ENCODE measurements at places on chromosomes 12 and 14.

DNA sequence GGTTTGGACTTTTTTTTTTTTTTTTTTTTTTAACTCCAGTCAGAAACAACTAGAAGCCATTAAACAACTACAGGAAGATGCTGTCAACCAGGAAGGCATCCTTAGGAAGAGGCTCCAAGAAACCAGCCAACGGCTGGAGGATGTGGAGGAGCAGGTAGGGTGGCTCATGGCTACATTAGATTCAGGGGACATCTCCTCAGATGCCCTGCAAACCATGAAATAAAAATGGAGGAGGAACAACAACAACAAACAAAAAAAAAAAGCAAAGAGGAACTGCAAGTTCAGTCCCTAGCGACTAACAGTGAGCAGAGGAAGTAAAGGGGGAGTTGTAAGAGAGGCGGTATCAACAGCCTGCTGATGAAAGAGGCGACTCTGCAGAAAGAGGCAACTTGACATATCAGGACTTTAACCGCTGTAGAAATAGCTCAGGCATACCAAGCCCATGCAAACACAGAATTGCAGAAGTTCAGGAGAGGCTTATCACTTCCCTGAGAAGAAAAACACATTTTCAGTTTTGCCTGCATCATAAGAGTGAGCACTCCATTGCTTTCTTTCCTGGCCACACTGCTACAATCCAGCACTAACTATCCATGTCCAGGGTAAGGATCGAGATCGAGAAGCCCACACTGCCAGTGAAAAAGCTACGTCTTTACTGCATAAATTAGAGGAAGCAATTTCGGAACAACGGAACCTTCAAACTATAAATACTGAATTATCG lies 103.5 kb upstream of the BCAT1 start:
- DNase-seq = peak; percentile 41

- DNase-seq = no peak
Observed at GRCh38 chr12:75699728-75700496, 188.5 kb upstream of the KRR1 start.

DNA sequence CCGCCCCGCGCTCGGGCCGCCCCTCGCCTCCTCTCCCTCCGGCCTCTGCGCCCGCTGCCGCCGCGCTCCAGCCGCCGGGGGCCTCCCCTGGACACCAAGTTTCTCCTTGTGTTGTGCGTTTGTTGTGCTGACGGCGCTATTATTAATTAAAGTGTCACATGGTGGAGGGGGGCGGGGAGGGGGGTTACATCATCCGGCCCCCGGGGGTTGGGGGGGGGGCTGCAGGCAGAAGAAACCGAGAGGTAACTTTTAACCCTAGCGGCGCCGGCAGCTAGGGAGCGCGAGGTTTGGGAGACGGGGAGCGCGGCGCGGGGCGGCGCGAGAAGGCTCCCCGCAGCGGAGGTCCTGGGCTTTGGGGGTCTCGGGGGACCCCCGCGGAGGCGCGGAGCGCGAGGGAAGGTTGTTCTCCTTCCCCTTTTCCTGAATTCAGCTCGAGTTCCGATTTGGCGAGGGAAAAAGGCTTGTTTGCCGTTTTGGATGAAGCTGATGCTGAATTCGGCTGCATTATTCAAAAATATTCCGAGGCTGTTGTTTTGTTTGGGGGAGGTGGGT lies at the start of gene HRK:
Gene HRK (minus strand): TSS at position 117 of the 552 bp plus-strand sequence. CDS start 134 bp downstream, outside the sequence.
- no peak for DNase-seq

- DNase-seq = no peak
Observed at GRCh38 chr14:65704850-65705249, 292.3 kb downstream of the FUT8 start.

DNA sequence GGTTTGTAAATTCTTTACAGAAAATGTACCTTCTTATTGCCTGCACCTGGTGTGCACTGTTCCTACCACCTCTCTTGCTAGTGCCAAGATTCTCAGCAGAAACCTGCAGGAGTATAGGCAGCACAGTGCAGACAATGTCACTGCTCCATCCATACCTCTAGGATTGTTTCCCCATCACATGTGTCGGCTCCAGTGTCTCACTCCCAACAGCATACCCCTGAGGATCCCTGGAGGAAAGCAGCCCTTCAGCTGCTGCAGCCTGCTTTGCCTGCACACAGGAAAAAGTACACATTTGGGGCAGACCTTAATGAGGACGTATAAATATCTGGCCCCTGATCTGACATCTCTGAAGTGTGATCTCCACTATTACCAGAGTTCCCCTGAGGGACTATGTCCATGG lies 235.5 kb downstream of the MDGA2 start:
- DNase-seq = no peak

- no peak for DNase-seq
Observed at GRCh38 chr12:131499160-131499863, 211.6 kb upstream of the SFSWAP start.

- DNase-seq = no peak
Observed at GRCh38 chr14:24813819-24814259, 179.8 kb upstream of the GZMB start.

GRCh38 chr12:130186651-130187268 lies 24.5 kb downstream of the FZD10 start:
- no peak for DNase-seq

DNA sequence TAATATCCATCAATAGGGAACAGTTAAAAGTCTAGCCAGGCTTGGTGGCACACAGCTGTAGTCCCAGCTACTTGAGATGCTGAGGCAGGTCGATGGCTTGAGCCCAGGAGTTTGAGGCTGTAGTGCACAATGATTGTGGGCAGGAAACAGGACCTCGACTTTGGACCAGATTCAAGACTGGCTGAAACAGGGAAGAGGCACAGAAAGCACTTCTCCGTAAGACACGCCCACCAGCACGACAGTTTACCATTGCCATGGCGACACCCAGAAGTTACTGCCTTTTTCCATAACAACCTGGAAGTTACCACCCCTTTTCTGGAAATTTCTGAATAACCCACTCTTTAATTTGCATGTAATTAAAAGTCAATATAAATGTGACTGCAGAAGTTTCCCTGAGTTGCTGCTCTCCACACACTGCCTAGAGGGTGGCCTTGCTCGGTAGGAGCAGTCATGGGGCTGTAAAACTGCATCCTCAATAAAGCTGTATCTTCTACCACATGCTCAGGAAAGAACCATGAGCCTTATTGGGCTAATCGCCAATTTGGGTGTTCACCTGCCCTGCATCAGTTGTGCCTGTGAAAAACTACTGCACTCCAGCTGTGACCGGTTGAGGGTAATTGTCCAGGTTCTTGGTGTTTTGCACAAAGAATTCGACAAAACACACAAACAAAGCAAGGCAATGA lies 4.6 kb upstream of the LRRC23 start:
- DNase-seq = no peak

GRCh38 chr12:111635524-111635923 lies 36.4 kb upstream of the ATXN2 start:
- DNase-seq = no peak
